KBM-7 (cell line): ENCODE measurements at places on chromosomes 3 and 15.

GRCh38 chr3:73009008-73009407, 12.4 kb downstream of the PPP4R2 start:
- no peak for DNase-seq

- DNase-seq, result no peak
Observed at GRCh38 chr3:169591983-169592644, 71.4 kb downstream of the MECOM start.

DNA sequence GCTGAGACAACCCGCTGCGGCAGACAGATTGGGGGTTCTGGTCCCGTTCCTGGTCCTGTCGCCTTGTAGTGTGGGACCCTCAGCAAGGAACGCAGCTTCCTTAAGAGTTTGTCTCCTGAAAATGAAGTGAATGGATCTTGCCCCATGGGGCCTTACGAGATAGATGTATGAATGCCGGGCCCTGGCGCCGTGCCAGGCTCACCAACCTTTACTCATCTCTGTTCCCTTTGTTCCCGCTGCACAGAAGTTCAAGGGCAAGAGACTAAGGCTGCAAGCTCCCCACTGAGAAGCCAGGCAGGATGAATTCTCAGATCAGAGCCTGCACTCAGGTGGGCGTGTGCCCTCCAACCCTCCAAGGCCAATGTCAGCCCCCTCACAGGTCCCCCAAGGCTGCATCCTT, 162.7 kb upstream of the IQSEC1 start:
- DNase-seq, result no peak

DNA sequence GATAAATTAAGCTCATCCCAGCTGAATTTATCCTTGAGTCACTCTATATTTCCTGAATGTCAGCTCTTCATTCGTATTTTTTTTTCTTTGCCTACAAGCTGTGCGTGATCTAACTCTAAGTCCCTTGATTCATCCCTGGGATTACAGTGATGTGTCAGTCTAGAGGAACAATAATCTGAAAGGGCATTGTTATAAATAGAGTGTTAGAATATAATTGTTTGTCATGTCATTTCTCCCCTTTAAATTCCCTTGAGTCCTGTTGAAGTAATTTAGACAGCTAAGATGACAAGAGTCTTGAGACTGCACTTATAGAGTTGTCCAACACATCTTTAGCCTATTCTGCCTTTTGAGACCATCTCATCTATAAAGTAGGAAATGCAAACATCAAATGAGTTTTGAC, 621.8 kb downstream of the ZIC1 start:
- no peak for DNase-seq

DNA sequence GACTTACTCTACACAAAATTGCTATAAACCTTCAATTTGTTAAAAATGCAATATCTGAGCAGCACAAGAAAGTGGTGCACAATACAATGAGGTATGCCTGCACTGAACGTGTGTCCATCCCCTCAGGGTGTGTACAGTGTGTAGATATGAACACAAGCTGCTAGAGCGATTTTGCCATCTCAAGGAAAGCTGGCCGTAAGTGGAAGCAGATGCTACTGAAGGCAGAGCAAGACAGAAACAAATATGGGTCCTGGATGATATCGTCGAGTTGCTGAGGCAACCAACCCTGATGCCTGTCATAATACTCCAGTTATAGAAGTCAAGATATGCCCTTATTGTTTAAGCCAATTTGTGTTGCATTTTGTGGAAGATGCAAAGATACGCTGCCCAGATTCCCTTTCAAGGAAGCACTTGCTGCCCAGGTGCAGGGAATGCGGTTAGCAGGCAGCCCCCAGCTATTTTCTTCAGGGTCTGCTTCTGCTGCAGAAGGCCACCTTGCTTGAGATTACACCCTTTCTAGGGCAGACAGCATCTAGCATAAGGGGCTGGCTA, 25.8 kb upstream of the EHHADH start:
- DNase-seq, result no peak

- no peak for DNase-seq
Observed at GRCh38 chr3:94065819-94066480, 3.1 kb downstream of the NSUN3 start.
